ENCODE measurements at places on chromosomes 16 and 17. TPM values are rescaled to one million over a fixed set of nuclear protein-coding genes. Genes with fewer than 3 reads are reported as not detected.

The KRTAP2-1 gene
- not detected for total RNA-seq

The ADAM11 gene
- 0.15 TPM for total RNA-seq

The MYH1 gene
- 728 TPM for total RNA-seq

The PLXDC1 gene
- 2.3 TPM for total RNA-seq

The TP53TG3 gene
- total RNA-seq: not detected

The KCNG4 gene
- total RNA-seq: not detected

- H3K27me3 ChIP-seq: no peaks in the 10 kb centered on the region
- H3K4me1 ChIP-seq: peaks cover 10% of the 10 kb centered on the region
Observed at GRCh38 chr17:63598281-63598680, 2.4 kb upstream of the TACO1 start.

GRCh38 chr17:40122136-40122998 is 596 bp downstream of the MSL1 start:
- peak overlapping the region; percentile 98 for H3K27ac ChIP-seq
- peak overlapping the region; percentile 100 for H3K4me3 ChIP-seq
- no peaks in the 10 kb centered on the region for H3K27me3 ChIP-seq
- DNase-seq: peak; percentile 64
- H3K36me3 ChIP-seq: peaks cover 27% of the 10 kb centered on the region
- peaks cover 20% of the 10 kb centered on the region for H3K4me1 ChIP-seq

DNA sequence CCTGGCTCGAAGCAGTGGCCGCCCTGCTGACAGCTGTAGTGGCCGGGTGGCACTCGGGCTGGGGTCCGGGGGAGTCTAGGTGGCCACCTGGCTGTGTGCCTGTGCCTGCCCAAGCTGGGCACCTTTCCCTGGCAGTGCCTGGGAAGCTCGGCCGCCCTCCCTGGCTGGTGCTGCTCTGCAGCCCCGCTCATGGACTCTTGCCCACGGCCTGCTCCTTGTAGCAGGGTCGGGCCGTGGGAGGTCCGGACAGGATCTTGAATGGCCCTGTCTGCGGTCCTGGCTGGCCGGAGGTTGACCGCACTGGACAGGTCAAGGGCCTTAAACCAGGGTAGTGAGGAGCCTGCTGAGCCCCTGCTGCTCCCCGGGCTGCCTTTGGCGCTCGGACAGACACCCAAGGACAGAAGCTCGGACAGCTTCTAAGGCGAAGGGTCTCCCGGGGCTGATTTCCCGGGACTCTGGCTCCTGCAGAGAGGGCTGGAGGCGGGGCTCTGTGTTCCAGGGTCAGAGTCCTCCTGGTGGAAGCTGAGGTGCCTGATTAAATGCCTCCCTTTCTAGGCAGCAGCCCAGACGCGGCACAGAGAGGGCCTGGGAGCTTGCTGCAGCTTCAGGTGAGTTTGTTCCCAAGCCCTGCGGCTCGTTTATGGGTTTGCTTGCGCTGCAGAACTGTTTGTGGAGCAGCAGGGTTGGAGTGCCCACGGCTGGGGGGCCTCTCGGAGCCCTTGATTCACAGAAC is 6.0 kb downstream of the CAPN15 start:
- H3K27me3 ChIP-seq: no peaks in the 10 kb centered on the region
- peak overlapping the region; percentile 45 for H3K4me3 ChIP-seq
- peaks cover 14% of the 10 kb centered on the region for H3K36me3 ChIP-seq
- peak overlapping the region; percentile 85 for H3K27ac ChIP-seq
- H3K4me1 ChIP-seq: peaks cover 56% of the 10 kb centered on the region
- DNase-seq: no peak

GRCh38 chr16:58128711-58129096 is 477 bp downstream of the CFAP20 start:
- no peaks in the 10 kb centered on the region for H3K27me3 ChIP-seq
- peak overlapping the region; percentile 86 for H3K27ac ChIP-seq
- H3K4me3 ChIP-seq: peak overlapping the region; percentile 86

DNA sequence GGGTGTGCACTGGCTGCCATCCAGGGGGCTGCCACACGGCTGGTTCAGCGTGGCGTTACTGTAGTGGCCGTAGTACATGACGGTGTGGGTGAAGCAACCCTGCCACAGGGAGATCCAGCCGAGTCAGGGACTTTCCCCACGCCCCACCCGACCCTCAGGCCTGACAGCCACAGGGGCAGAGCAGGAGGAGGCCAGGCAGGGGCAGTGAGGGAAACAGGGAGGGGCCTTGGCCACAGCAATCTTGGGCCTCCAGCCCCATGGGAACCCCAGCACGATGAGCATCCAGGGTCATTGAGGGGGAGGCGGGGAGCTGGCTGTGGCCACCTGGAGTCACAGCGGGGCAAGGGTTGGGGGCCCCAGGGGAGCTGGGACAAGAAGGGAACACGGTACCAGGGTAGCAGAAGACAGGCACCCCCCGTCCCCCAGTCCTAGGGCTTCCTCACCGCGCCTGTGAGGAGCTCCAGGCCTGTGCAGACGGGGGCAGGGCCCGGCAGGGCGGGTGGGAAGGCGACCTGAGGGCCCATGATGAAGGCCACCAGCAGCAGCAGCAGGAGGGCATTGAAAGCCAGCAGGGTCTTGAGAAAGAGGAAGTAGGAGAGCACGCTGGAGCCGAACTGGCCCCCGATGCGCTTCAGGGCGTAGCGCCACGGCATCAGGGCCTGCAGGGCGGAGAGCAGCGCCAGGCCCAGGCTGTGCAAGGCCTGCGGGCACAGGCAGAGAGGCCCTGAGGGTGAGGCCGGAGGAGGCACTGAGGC is 4.3 kb downstream of the TMC6 start:
- H3K27ac ChIP-seq: no peak overlapping the region
- H3K36me3 ChIP-seq: no peaks in the 10 kb centered on the region

DNA sequence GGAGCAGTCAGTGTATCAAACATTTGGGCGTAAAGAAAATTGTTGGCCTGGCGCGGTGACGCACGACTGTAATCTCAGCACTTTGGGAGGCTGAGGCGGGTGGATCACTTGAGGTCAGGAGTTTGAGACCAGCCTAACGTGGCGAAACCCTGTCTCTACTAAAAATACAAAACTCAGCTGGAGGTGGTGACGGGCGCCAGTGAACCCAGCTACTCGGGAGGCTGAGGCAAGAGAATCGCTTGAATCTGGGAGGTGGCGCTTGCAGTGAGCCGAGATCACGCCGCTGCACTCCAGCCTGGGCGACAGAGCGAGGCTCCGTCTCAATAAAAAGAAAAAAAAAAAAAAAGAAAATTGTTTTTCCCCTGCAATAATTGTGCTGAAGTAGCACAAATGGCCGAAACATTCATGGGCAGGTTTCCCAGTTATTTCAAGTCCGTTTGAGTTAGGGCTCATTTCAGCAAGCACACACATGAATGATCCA is 1.4 kb downstream of the GCSH start:
- no peaks in the 10 kb centered on the region for H3K27me3 ChIP-seq
- H3K36me3 ChIP-seq: peaks cover 7% of the 10 kb centered on the region
- no peak for DNase-seq
- H3K4me1 ChIP-seq: peaks cover 4% of the 10 kb centered on the region
- H3K4me3 ChIP-seq: peak overlapping the region; percentile 90
- no peak overlapping the region for H3K27ac ChIP-seq

DNA sequence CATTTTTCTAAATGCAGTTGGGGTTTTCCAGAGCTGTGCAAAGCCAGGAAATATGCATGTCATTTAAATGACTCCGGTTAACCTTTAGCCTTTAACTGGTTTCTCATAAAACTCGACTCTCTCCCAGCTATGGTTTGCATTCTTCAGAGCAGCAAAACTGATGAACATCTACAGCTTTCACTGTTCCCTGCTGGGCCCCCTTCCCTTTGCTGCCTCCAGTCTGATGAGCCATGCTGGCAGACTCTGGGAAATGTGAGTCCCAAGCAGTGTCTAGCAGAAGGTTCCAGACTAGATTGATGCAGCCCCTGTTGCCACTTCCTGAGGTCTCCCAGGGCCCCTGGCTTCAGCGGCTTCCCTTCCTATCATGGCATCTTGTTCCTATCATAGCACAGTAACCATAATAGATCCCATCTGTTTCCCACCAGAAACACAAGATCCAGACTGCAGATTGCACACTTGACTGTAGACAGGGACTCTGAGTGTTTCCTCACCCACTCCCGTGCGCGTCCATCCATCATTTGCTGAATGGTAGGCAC is 135.4 kb downstream of the CLEC16A start:
- H3K4me1 ChIP-seq: peaks cover 7% of the 10 kb centered on the region
- no peak overlapping the region for H3K27ac ChIP-seq
- H3K4me3 ChIP-seq: no peak overlapping the region
- no peak for DNase-seq
- no peaks in the 10 kb centered on the region for H3K36me3 ChIP-seq

- no peaks in the 10 kb centered on the region for H3K27me3 ChIP-seq
- peaks cover 9% of the 10 kb centered on the region for H3K36me3 ChIP-seq
- peak overlapping the region; percentile 61 for H3K4me3 ChIP-seq
- no peaks in the 10 kb centered on the region for H3K4me1 ChIP-seq
Observed at GRCh38 chr17:5097101-5097834, 14.4 kb downstream of the ZNF232 start.

GRCh38 chr16:53235851-53236250 is 181.1 kb downstream of the CHD9 start:
- DNase-seq: no peak
- no peaks in the 10 kb centered on the region for H3K27me3 ChIP-seq
- H3K27ac ChIP-seq: no peak overlapping the region
- no peak overlapping the region for H3K4me3 ChIP-seq
- peaks cover 7% of the 10 kb centered on the region for H3K36me3 ChIP-seq

DNA sequence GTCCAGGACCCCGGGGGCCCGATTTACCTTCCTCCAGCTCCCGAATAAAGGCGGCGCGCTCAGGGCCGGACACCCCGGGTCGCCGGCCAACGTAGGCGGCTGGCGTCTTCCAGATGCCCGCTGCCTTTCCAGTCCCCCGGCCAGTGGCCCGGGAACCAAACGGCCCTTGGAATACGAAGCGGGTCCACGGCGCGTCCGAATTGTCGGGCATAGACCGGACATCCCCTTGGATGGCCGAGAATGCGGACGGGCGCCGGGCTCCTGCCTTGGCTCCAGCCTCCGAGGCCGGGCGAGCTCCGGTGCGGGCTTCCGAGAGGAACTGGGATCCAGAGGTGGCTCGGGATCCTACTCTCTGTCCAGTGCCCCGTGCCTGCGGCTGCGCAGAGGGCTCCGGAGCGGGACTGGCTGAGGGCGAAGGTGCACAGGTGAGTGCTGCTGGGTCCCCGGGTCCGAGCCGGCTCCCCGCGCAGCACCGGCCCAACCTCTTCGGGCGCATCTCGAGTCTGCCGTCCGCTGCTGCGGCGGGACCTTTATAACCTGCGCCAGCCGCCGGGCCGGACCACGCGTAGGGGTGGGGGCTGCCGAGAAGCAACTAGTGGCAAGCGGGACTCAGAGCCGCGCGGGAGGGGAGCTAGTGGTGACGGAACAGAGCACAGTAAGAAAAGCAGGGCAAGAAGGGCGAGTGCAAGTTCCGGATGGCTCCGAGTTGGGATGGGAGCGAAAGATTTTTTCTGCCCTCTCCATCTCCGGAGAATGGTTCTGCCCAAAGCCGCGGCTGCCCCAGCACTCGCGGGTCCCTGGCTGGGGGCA is at the start of gene HAP1:
TSS of gene HAP1 (minus strand) at position 505 of the 810 bp plus-strand sequence. CDS start at position 496, 9 bp downstream.
- no peaks in the 10 kb centered on the region for H3K36me3 ChIP-seq
- H3K27ac ChIP-seq: no peak within 1 kb of the TSS
- peak within 1 kb of the TSS; percentile 65 for H3K4me3 ChIP-seq
- H3K27me3 ChIP-seq: no peaks in the 10 kb centered on the region

GRCh38 chr16:78629173-78629572 is 529.7 kb downstream of the WWOX start:
- no peaks in the 10 kb centered on the region for H3K27me3 ChIP-seq
- peak overlapping the region; percentile 82 for H3K27ac ChIP-seq
- no peaks in the 10 kb centered on the region for H3K36me3 ChIP-seq
- no peak overlapping the region for H3K4me3 ChIP-seq

DNA sequence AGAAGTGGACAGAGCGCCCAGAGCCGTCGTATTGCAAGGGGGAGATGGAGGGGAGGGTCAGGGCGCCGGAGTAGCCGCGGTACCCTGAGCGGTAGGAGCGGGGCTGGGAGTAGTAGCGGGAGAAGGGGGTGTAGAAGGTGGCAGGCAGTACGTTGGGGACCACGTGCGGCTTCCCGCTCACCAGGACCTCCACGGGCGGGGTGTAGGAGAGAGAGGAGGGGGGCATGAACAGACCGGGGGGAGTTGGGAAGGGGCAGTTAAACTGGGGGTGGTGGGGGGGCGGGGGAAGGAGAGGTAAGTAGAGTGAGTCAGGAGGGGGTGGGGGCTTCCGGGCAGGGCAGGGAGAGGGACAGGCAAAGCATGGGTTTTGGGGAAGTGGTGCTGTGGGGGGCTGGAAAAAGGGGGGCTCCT is 16.8 kb downstream of the ST6GALNAC2 start:
- H3K27ac ChIP-seq: no peak overlapping the region
- no peak for DNase-seq
- H3K36me3 ChIP-seq: peaks cover 30% of the 10 kb centered on the region

GRCh38 chr16:85112364-85112763 is at the start of gene CIBAR2:
Gene CIBAR2 (minus strand): TSS chr16:85112472. CDS start chr16:85112352, 120 bp downstream.
- DNase-seq: no peak
- no peaks in the 10 kb centered on the region for H3K27me3 ChIP-seq
- H3K36me3 ChIP-seq: no peaks in the 10 kb centered on the region
- H3K27ac ChIP-seq: no peak within 1 kb of the TSS
- peaks cover 8% of the 10 kb centered on the region for H3K4me1 ChIP-seq

DNA sequence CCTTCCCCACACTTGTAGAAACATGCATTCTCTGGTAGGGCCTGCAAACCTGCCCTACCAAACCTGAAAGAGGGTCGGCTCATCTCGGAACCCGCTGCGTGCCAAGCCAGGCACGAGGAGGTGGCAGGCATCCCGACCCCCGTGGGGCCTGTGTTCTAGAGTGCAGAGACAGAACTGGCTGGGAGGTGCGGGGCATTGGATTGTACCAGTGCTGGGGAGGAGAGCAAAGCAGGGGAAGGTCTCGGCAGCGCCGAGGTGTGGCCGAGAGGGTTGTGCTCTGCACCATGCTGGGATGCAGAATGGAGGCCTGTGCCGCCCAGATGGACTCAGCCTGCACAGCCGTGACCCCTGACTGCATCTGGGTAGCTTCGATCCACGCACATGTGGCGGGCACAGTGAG is 17.8 kb upstream of the MC1R start:
- peaks cover 83% of the 10 kb centered on the region for H3K36me3 ChIP-seq
- no peak for DNase-seq
- H3K4me3 ChIP-seq: no peak overlapping the region
- H3K27me3 ChIP-seq: no peaks in the 10 kb centered on the region
- H3K4me1 ChIP-seq: no peaks in the 10 kb centered on the region
- no peak overlapping the region for H3K27ac ChIP-seq

Measured in psoas muscle (tissue), 8 donors.